ENCODE measurements at places on chromosomes 7 and 10. TPM values are rescaled to one million over a fixed set of nuclear protein-coding genes. Genes with fewer than 3 reads are reported as not detected.

UCMA gene
- total RNA-seq: not detected

BMPR1A gene
- total RNA-seq: 39.7 TPM

CUEDC2 gene
- total RNA-seq: 50.2 TPM

FAM131B gene
- 0.98 TPM for total RNA-seq

Data from smooth muscle cell of the coronary artery (primary cell).